ENCODE measurements at places on chromosomes 6 and 20. TPM values are rescaled to one million over a fixed set of nuclear protein-coding genes. Genes with fewer than 3 reads are reported as not detected.

DNA sequence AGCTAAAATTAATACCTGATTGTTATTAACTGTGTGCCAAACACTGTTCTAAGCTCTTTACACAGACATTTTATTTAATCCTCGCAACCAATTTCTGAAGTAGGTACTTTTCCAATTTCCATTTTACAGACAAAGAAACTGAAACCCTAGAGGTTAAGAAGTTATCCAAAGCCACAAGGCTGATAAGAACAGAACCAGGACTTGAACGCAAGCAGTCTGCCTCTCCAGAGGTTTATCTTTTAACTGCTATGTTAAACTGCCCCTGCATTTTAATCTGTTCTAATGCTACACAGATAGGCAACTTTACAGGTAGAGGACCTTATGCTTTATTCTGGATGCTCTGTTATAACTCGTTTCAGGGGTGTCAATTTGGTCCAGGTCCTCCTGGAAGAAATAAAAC, 118.2 kb downstream of the SLC16A10 start:
- H3K27me3 ChIP-seq: no peaks in the 10 kb centered on the region
- DNase-seq: no peak
- H3K27ac ChIP-seq: no peak overlapping the region
- no peaks in the 10 kb centered on the region for H3K36me3 ChIP-seq
- H3K4me1 ChIP-seq: no peaks in the 10 kb centered on the region
- no peak overlapping the region for H3K4me3 ChIP-seq

DNA sequence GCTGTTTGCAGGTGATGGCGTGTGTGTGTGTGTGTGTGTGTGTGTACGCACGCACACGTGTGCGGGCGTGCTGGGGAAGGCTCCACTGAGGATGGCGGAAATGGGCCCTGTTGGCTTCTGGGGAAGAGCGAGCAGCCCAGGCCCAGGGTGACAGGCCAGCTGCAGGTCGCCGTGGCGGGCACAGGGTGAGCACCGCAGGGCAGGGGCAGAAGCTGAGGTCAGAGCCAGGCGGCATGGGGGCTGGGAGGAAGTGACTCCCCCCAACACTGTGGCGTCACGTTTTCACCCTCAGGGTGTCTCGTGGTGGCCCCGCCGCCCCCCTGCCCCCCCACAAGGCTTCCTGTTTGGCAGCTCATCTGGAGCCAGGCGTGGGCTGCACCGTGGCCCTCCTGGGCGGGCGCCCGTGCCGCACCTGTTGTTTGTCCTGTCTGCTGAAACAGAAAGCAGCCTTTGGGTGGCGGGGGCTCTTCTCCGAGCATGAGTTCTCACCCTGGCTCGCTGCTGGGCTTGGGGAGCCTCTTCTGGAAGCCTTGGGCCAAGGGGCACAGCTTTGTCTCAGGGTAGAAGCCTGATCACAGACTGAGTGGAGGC, 7.1 kb downstream of the RBM38 start:
- H3K4me3 ChIP-seq: no peak overlapping the region
- H3K4me1 ChIP-seq: peaks cover 33% of the 10 kb centered on the region
- DNase-seq: peak; percentile 70
- no peaks in the 10 kb centered on the region for H3K27me3 ChIP-seq
- peak overlapping the region; percentile 57 for H3K27ac ChIP-seq

GRCh38 chr6:2749969-2750600, 637 bp downstream of the MYLK4 start:
- no peaks in the 10 kb centered on the region for H3K36me3 ChIP-seq
- H3K4me1 ChIP-seq: no peaks in the 10 kb centered on the region
- no peaks in the 10 kb centered on the region for H3K27me3 ChIP-seq
- no peak overlapping the region for H3K27ac ChIP-seq

- H3K27me3 ChIP-seq: no peaks in the 10 kb centered on the region
- H3K4me3 ChIP-seq: no peak overlapping the region
- no peak for DNase-seq
- H3K27ac ChIP-seq: no peak overlapping the region
Measured at GRCh38 chr6:107179004-107179403, 63.7 kb upstream of the BEND3 start.

DNA sequence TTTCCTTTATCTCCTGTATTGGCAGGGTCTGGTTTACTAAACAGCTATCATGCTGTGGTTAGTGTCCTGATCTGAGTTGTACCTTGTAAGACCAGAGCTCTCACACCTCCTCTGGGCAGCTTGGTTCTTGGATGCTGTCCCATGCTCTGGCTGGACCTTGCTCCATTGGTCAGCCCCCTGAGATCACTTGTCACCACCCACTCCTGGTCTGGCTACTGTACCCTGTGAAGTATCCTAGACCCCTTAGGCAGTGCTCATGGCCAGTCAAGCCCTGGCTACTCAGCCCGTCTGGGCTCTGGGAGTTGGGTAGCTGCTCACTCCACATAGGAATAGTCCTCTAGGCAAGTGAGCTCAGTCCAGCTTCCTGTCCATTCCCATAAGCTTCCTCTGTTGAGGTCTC, 31.1 kb downstream of the ADGRF4 start:
- H3K4me1 ChIP-seq: no peaks in the 10 kb centered on the region
- no peak overlapping the region for H3K27ac ChIP-seq
- H3K27me3 ChIP-seq: no peaks in the 10 kb centered on the region
- H3K36me3 ChIP-seq: no peaks in the 10 kb centered on the region
- H3K4me3 ChIP-seq: no peak overlapping the region

DNA sequence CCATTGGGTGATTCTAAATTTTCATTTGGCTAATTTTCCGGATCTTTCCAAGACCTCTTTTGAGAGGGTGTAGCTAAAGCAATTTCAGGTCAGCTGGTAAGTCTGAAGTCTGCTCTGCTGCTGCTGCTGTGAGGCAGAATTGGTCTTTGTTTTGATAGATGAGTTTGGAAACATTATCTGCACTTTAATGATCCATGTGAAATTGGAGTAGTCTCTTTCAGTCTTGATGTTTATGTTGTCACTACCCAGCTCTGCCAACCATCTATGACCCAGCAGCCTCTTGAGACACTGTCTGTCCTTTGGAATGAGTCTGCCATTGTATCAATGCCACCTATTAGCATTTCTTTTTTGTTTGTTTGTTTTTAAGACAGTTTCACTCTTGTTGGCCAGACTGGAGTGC, 44.1 kb downstream of the TXNDC5 start:
- H3K4me1 ChIP-seq: no peaks in the 10 kb centered on the region
- no peaks in the 10 kb centered on the region for H3K36me3 ChIP-seq
- no peak overlapping the region for H3K4me3 ChIP-seq
- no peaks in the 10 kb centered on the region for H3K27me3 ChIP-seq
- no peak for DNase-seq

DNA sequence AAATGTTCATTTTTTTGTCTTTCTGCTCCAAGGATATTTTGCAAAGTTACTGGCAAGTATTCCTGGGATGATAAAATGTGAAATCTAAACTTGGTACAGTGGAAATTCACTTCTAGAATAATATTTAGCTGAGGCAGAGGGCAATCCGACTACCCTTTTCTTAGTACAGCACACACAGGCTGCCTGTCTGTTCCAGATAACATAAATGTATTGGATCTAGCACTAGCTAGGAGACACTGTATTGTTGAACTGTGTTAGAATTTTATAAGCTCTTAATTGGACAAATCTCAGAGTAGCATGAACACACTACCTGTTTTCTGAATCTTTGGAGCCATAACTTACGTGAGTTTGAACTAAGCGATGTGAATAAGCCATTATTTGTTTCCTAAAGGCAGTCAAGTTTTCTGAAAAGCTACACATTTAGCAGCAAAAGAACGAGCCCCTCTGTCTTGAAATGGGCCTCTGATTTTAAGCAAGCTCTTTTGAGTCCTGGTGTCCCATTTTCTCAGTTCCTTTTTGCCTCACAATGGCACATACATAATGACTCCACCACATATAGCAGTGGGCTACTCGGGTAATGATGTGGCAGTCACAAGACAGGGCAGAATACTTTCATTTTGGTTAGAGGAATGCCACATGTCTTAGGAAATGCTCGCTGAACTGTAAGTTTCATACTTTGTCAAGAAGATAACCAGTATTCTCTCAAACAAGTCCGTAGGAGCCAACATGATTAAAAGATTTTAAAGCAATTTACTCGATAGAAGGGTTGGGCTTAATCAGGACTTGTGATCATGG, 116.5 kb upstream of the ESR1 start:
- no peaks in the 10 kb centered on the region for H3K27me3 ChIP-seq
- peak overlapping the region; percentile 47 for H3K27ac ChIP-seq
- no peaks in the 10 kb centered on the region for H3K4me1 ChIP-seq
- H3K4me3 ChIP-seq: peak overlapping the region; percentile 64
- no peak for DNase-seq

DNA sequence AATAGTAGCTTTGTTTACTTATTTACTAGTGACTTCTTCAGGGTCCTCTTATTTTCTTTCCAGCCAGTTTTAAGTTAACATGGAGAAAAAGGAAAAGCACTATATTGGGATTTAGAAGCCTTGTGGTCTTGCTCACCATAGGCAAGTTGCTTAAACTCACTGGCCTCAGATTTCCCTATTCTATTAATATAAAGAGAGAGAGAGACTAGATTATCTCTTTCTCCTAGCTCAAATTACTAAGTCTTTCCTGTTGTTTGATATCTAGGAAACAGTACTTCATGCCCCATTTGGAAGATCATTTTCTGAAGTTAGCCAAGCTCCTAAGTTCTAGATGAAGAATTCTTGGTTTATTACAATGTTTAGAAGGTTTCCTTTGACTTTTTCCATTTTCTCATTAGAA, 32.5 kb downstream of the CTNNBL1 start:
- H3K4me1 ChIP-seq: no peaks in the 10 kb centered on the region
- no peak for DNase-seq
- no peak overlapping the region for H3K4me3 ChIP-seq
- H3K27ac ChIP-seq: no peak overlapping the region
- no peaks in the 10 kb centered on the region for H3K27me3 ChIP-seq

FHL5 gene
- polyA plus RNA-seq: 4.3 TPM

KCNK16 gene
- polyA plus RNA-seq: not detected

SRSF12 gene
- polyA plus RNA-seq: 1.0 TPM

BEND3 gene
- polyA plus RNA-seq: 1.1 TPM

All from kidney (tissue), 22 donors.